ENCODE measurements at places on chromosomes 12 and 14. TPM values are rescaled to one million over a fixed set of nuclear protein-coding genes. Genes with fewer than 3 reads are reported as not detected.

- DNase-seq, result no peak
These were observed 415.5 kb downstream of the PCNX1 start for GRCh38 chr14:71322655-71323250.

DNA sequence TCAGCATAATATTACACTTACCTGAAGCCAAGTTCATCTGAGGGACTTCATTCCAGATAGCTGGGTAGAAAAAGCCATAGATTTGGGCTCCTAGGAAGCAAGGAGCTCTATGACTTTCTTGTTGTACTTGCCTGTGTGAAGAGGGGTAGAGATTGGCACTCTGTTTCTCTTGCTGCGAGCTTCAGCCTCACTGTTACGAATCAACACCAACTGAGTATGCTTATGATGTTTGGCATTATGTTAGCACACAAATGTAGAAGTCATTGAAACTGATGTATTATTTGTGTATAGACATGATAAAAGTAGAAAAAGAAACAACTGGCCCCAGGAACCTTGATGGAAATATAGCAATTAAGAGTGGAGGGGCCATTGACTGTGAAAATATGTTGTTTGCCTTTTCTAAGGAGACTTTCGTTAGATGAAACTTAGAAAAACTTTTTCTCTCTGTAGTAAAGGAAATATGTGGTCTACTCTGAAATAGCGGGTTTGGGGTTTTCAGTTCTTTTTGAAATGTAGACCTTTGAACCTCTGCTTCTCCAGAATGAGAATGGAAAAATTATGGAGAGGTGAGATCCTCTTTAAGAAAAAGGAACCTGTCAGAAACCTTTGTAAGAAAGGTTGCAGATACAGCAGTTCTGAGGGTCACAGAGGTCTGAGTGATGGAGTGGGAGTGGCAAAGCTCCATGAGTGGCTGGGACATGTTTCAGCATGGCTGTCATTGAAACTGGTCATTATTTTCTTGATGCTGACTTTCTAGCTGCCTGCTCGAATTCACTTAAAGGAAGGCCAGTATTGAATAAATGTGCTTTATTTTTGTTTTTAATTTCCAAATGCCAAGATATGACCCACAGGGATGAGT is 159.9 kb downstream of the GCH1 start:
- DNase-seq, result no peak

The WDHD1 gene
- 2.8 TPM for total RNA-seq

The PTHLH gene
- total RNA-seq, result not detected

The ARHGAP9 gene
- total RNA-seq, result 295 TPM

GRCh38 chr12:52041695-52042123 is 9.5 kb upstream of the NR4A1 start:
- DNase-seq, result no peak

DNA sequence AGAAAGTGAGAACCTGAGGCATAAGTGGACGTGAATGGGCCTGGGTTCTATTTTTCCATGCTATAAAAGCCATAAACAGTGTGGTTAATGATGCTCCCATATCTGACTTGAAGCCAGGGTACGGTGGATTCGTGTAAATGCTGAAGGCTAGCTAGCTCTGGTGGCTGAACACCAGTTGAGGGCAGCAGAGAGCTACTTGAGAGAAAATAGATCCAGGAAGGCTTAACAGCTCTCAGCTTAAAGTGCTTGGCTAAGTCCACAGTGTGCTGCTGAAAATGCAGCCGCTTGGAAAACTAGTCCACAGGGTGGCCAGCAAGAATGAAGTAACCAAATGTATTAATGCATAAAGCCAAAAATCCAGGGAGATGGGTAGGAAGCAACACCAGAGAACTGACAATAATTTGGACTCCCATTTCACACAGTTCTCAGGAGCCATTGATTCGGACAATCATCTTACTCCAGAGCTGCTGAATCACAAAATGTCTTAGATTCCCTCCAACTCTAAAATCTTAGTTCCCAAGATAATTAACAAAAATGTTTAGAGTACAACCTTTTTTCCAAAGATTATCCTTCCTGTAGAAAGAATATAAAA is 15.0 kb upstream of the FOXG1 start:
- no peak for DNase-seq

- DNase-seq, result no peak
These were observed 133.4 kb downstream of the KICS2 start for GRCh38 chr12:64088431-64089349.

- no peak for DNase-seq
These were observed 201.2 kb downstream of the NELL2 start for GRCh38 chr12:44674875-44675274.

GRCh38 chr12:617304-617915 is 45.8 kb downstream of the NINJ2 start:
- DNase-seq, result no peak

- DNase-seq, result no peak
These were observed 37.0 kb upstream of the FBXO33 start for GRCh38 chr14:39469094-39469710.

The CYP27B1 gene
- total RNA-seq, result 1.7 TPM
